ENCODE measurements at places on chromosomes 11 and 22. TPM values are rescaled to one million over a fixed set of nuclear protein-coding genes. Genes with fewer than 3 reads are reported as not detected.

The RBM7 gene
- 57.2 TPM for total RNA-seq

The RAG2 gene
- total RNA-seq, result not detected

DNA sequence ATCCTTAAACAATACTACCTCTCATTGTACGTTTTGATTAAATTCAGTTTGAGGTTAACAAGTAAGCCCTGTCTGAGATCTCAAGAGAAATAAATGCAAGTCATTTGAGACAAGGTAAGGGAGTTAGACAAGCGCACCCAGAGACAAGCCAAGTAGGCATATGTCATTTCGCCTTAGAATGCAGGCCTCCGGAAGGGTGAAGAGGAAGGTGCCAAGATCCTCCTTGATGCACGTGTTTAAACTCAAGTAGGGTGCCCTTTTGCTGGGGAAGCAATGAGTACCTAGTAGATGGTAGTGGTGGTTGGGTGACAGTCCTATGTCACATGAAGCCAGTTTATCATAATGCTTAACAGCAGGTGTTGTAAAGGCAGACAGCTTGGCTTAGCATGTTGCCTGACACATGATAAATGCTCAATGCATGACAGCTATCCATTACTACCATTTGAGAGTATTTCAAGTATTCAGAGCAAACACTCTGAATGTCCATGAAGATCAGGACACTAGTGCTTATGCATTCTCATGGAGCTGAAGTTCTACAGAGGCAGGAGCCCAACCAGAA is 415.9 kb downstream of the TMEM135 start:
- H3K4me1 ChIP-seq, result no peaks in the 10 kb centered on the region
- H3K27me3 ChIP-seq, result no peaks in the 10 kb centered on the region

GRCh38 chr11:61033417-61033816 is 61.9 kb downstream of the CD6 start:
- no peaks in the 10 kb centered on the region for H3K27me3 ChIP-seq
- H3K36me3 ChIP-seq, result no peaks in the 10 kb centered on the region
- H3K4me1 ChIP-seq, result peaks cover 14% of the 10 kb centered on the region
- H3K27ac ChIP-seq, result no peak overlapping the region

DNA sequence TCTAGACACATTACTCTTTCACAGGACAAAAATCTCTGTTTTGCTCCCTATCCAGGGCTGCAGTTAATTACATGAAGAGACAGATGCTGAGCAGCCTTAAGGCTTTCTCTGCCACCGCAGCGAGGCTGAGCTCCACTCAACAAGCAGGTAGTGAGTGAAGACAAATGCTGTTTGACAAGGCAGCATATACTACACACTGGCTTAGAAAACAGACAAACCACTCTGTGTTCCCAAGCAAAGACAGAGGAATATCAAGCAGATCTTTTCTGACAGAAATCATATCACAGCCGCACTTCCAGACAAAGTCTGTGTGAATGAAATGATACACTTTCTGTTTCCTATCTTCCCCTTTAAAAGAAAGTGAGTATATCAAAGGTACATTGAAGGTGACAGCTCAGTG is 368.1 kb downstream of the DCDC1 start:
- H3K4me3 ChIP-seq, result no peak overlapping the region
- H3K27ac ChIP-seq, result no peak overlapping the region
- DNase-seq, result no peak
- H3K36me3 ChIP-seq, result no peaks in the 10 kb centered on the region
- no peaks in the 10 kb centered on the region for H3K4me1 ChIP-seq

DNA sequence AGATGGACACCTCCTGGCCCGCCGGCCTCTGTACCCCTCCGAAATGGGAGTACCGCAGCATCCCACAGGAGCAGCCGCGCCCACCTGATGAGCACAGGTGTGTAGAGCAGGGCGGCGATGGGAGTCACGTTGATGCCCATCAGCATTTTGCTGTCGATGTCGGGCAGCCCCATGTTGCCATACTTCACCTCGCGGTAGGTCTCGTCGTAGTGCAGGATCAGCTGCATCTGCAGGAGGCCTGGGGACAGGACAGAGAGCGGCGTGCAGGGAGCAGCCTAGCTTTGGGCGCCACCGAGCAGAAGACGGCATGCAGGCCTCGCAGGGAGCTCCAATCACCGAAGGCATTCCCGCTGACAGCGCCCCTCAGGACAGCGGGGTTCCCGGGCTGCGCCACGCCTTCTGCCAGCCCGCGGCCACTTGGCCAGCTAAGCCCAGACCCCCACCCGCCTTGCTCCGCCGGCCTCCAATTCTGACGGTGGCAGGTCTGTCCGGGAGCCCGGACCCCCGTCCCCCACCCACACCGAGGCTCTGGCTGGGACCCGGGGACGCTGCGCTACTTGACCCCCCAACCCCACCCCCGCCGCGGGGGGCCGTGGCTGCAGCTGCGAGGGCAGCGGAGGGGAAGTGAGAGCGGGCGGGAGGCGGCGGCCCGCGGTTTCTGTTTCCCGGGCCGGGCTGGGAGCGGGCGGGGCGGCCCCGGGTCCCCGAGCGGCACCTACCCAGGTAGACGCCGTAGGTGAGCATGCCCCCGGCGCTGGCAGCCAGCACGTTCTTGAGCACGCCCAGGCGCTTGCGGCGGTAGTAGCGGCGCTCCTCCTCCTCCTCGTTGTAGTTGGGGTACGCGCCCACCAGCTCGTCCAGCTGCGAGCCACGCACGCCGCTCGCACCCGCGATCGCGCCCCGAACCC is 705 bp downstream of the UNC93B1 start:
- H3K4me1 ChIP-seq, result peaks cover 18% of the 10 kb centered on the region
- DNase-seq, result peak; percentile 63
- H3K4me3 ChIP-seq, result no peak overlapping the region
- peak overlapping the region; percentile 63 for H3K27ac ChIP-seq
- no peaks in the 10 kb centered on the region for H3K27me3 ChIP-seq

GRCh38 chr22:25735650-25736049 is 6.3 kb upstream of the MYO18B start:
- peaks cover 8% of the 10 kb centered on the region for H3K4me1 ChIP-seq
- no peak overlapping the region for H3K27ac ChIP-seq
- no peaks in the 10 kb centered on the region for H3K36me3 ChIP-seq

DNA sequence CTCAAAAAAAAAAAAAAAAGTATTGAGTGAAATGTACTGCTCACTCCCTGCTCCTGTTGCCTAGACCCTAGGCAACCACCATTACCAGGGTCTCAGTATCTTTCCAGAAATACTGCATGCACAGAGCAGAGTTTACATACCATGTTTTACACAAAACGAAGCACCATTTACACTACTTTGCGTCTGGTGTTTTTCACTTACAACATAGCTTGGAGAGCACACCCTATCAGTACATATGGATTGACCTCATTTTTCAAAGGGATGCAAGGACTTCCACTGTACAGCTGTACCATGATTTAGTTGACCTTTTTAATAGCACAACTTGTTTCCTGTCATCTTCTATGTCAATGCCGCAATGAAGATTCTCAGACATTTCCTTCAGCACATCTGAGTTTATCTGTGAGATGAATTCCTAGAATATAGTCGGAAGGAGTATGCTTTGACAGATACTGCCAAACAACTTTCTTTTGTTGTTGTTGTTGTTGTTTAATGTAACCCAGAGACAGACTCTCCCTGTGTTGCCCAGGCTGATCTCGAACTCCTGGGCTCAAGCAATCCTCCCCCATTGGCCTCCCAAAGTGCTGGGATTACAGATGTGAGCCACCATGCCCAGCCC is 6.1 kb downstream of the MYH9 start:
- H3K27ac ChIP-seq, result peak overlapping the region; percentile 96
- peaks cover 4% of the 10 kb centered on the region for H3K36me3 ChIP-seq
- peaks cover 89% of the 10 kb centered on the region for H3K4me1 ChIP-seq
- DNase-seq, result no peak

GRCh38 chr11:57604296-57605027 is 7.0 kb downstream of the SERPING1 start:
- no peaks in the 10 kb centered on the region for H3K36me3 ChIP-seq
- H3K4me1 ChIP-seq, result no peaks in the 10 kb centered on the region
- peaks cover 4% of the 10 kb centered on the region for H3K27me3 ChIP-seq
- H3K4me3 ChIP-seq, result no peak overlapping the region

DNA sequence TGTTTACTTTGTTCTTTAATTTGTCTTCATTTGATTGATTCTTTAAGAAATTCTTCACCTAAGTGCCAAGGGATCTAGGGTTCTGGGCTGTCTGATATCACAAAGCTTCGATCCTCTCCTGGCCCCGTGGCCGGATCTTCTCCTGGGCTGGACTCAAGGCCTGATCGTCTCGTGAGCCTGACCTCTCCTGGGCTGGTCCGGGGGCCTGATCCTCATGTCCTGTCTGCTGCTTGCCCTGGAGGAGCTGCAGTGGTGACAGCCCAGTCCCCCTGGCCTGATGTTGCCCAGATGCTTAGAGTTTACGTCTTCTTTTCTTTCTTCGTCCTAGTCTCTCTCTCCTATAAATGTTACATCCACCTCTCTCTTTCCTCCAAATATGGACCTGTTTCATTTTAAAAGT is 3.3 kb downstream of the NADSYN1 start:
- H3K36me3 ChIP-seq, result peaks cover 65% of the 10 kb centered on the region
- no peak overlapping the region for H3K4me3 ChIP-seq
- H3K27me3 ChIP-seq, result no peaks in the 10 kb centered on the region
- DNase-seq, result no peak
- peaks cover 31% of the 10 kb centered on the region for H3K4me1 ChIP-seq

DNA sequence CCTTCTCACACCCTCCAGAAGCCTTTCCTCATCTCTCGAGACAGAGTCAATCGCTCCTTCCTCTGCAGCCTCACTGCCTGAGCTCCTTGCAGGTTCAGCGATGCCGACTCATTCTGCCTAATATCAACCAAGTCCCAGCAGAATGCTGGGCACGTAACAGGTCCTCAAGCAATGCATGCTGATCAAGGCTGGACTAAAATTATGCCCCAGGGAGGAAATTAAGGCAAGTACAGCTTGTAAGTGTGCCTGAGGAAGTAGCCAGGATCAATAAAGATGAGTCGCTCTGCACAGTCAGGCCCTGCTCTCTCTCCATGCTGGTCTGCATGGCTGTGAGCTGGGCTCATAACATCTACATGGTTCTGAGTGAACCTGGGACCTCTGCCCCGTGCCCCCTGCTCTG is 25.6 kb upstream of the NRIP3 start:
- H3K27ac ChIP-seq, result no peak overlapping the region
- H3K27me3 ChIP-seq, result peaks cover 2% of the 10 kb centered on the region
- no peaks in the 10 kb centered on the region for H3K36me3 ChIP-seq
- H3K4me3 ChIP-seq, result no peak overlapping the region

DNA sequence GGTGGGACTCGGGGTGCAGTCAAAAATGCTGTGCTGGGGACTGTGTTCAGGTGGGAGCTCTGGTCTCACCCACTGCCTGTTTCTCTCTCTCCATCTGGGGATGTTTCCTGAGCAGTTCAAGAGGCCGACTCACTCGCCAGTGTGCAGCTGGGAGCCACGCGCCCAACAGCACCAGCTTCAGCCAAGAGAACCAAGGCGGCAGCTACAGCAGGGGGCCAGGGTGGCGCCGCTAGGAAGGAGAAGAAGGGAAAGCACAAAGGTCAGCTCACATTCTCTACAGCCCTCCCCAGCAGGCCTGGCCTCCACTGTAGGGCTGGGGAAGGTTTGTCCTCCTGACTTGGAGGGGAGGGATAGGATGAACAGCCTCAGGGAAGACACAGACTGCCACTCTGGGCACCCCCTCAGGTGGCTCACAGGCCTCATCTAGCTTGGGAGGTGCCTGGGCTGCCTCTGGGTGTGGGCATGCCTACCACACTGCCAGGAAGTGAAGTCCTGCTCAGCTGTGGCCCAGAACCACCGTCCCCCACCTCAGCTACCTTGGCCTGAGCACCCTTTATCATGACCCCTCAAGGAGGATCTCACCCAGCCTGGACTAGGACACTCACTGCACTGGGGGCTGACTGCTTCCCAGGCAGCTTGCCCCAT is 13.0 kb downstream of the TUB start:
- H3K4me3 ChIP-seq, result no peak overlapping the region
- H3K27ac ChIP-seq, result no peak overlapping the region
- H3K27me3 ChIP-seq, result no peaks in the 10 kb centered on the region
- no peaks in the 10 kb centered on the region for H3K4me1 ChIP-seq
- no peaks in the 10 kb centered on the region for H3K36me3 ChIP-seq

DNA sequence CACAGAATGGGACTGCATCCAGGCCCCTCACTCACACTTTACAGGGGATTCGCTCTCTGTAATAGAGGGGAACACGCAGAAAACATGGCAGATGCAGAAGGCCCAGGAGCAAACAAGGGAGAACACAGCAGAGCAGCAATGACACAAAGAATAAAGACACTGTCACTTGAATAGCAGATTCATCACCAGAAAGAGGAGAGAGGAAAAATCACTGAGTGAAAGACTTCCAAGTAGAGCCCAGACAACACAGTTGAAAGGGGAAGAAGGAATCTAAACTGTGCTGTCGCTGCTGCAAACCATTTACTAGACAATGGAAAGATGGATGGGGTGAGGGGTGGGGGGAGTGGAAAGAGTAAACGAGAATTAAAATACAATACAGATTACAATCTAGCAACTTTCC is 28.8 kb upstream of the RAPSN start:
- H3K36me3 ChIP-seq, result peaks cover 95% of the 10 kb centered on the region
- H3K4me1 ChIP-seq, result no peaks in the 10 kb centered on the region
- H3K27me3 ChIP-seq, result no peaks in the 10 kb centered on the region
- H3K4me3 ChIP-seq, result no peak overlapping the region

Measured in CD4-positive, CD25-positive, alpha-beta regulatory T cell (primary cell).